ENCODE measurements at places on chromosomes 12 and 14. TPM values are rescaled to one million over a fixed set of nuclear protein-coding genes. Genes with fewer than 3 reads are reported as not detected.

Gene ZBTB42
- 11.8 TPM for total RNA-seq

Gene WNT5B
- total RNA-seq: 1.1 TPM

Gene INHBC
- 0.27 TPM for total RNA-seq

Gene SLC35F4
- not detected for total RNA-seq

Gene TSPAN8
- total RNA-seq: not detected

Gene KCNK10
- not detected for total RNA-seq

Gene TMEM63C
- 0.27 TPM for total RNA-seq

Gene PPP1R13B
- total RNA-seq: 0.54 TPM

Gene C3AR1
- total RNA-seq: 2.2 TPM

Gene MMP19
- total RNA-seq: 0.27 TPM

Gene PITPNM2
- 18.6 TPM for total RNA-seq

Gene SLC38A1
- 46.6 TPM for total RNA-seq

Gene ENDOU
- total RNA-seq: 0.27 TPM

Gene PIWIL1
- not detected for total RNA-seq

Gene BCL11B
- under 0.01 TPM for total RNA-seq

Gene SMAGP
- 2.4 TPM for total RNA-seq

Gene SERPINA5
- not detected for total RNA-seq

Gene CLEC4D
- total RNA-seq: under 0.01 TPM

Gene POTEG
- not detected for total RNA-seq

Gene RAB35
- total RNA-seq: 33.9 TPM

Gene KRT6A
- not detected for total RNA-seq

Gene KCNMB4
- 3.0 TPM for total RNA-seq

Gene KITLG
- under 0.01 TPM for total RNA-seq

Gene PHC1
- 71.4 TPM for total RNA-seq

Gene KRT6C
- not detected for total RNA-seq

Gene SLC5A8
- total RNA-seq: not detected

Gene GNS
- total RNA-seq: 33.1 TPM

Gene MIP
- under 0.01 TPM for total RNA-seq
